ENCODE measurements at places on chromosomes 6 and 20. TPM values are rescaled to one million over a fixed set of nuclear protein-coding genes. Genes with fewer than 3 reads are reported as not detected.

DNA sequence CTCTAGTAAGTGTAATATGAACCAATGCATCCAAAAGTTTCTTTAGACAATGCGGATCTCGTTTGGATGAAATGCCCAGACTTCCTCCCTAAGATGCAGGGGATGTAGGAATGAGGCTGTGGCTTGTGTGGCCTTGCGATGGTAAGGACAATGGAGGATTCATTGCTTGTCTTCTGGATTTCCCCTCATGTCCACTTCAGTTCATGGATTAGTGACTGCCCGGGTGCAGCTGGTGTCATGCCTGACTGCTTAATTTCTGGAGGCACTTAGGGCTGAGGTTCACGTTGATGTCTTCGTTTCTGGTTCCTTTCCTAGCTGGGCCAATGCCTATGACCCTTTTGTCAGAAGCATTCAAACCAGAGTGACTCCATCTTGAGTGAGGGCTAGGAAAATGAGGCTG, 93.8 kb downstream of the SCP2D1 start:
- DNase-seq = no peak

Gene ETV7
- 2.6 TPM for total RNA-seq

DNA sequence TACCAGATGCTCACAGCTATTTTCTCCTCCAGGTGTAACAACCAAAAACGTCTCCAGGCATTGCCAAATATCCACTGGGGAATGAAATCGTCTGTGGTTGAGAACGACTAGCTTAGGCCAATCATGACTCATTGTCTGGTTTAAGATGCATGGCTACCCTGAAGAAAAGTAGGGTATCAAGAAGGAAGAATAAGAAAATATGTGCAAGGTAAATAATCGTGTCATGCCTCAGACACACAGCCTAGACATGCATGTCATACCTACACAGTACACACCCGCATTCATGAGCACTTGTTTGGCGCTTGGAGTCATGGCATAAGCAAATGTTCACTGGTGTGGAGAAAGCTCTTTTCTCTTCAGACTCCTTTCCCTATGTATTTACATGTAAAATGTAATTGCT, 745.7 kb downstream of the MAFB start:
- no peak for DNase-seq

DNA sequence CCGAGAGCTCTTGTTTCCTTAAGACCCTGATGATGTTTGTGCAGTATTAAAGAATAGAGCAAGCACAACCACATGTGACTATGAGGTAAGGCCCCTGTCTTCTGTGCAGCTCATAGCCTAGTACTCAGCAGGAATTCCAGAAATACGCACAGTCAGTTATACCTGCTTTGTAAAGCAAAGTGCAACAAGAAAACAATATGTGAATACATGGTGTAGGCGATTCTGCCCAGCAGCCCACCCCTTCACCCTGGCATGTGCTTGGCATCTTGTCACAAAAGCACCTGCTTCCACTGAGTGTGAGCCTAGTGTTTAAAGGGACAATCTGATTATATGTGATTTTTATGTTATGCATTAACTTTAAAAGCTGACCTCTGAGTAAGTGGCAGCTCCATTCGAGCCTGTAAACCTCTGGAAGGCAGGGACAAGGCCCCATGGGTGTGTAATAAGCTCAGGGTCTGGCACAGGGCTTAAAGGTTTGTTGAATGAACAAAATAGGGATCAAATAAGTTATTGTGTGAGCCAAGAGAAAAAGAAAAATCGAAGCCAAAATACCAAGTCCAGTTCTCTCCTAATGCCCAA, 148.7 kb downstream of the DOK5 start:
- no peak for DNase-seq

GRCh38 chr20:46343975-46344357, 35.7 kb upstream of the CDH22 start:
- DNase-seq = no peak

DNA sequence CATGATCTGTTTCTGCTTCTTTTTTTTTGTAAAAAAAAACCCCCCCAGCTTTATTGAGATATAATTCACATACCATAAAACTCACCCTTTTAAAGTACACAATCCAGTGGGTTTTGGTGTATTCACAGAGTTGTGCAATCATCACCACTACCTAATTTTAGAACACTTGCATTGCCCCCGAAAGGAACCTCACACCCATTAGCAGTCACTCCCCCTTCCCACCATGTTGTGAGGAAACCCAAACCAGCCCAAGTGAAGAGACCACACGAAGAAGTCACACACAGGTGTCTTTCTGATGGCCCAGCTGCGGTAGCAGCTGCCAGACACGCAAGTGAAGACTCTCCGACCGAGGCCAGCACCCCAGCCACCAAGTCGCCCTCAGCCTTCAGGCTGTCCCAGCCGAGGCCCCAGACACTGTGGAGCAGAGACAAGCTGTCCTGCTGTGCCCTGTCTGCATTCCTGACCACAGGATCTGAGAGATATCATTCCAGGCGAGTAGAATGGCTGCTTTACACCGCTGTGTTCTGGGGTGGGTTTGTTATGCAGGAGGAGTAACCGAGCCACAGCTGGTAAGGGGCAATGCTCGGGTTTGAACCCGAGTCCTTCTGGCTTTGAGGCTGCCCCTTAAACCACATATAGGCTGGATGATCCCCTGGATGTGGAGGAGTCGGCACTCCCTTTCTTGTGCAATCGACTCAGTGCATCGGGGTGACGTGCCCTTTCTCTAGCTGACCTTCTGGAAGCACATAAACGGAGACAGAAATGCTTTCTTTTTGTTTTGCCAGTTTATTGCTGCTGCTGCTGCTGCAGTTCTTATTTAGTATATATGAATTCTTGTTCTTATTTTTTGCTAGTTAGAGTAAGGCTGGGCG, 59.1 kb upstream of the PTPN1 start:
- peak; percentile 4 for DNase-seq

Gene LHFPL5
- not detected for total RNA-seq

Gene ANKRD6
- 1.8 TPM for total RNA-seq

Gene PPP1R14C
- total RNA-seq = 25.2 TPM

DNA sequence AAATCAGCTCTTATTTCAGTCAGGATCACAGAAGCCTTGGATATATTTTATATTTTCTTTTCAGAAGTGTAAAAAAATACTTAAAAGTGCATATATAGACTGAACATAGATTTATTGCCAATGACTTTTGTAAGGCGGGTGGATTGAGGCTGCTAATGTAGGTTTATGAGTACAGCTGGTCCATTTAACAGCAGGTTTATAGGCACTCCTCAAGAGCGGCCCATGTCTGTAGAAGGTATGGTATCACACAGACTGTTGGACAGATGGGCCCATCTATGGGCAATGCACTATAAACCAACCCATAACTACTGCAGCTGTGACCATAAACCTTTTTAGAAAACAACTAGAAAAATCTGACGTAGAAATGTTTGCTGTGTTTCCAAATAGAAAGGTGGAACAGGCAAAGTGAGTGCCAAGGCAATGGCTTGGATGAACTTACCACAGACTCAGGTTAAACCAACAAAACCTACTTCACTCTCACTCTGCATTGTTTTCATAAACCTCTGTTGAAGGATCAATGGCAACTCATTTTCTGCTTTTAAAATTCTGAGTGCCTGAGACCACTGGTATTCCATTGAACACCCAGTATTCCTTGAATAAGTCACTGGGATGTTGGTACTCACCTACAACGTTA, 170.6 kb upstream of the EYA4 start:
- DNase-seq = no peak

Gene SLC35F1
- 0.23 TPM for total RNA-seq

- no peak for DNase-seq
Measured at GRCh38 chr6:7784706-7785105, 58.8 kb downstream of the BMP6 start.

Gene COX4I2
- 0.63 TPM for total RNA-seq

DNA sequence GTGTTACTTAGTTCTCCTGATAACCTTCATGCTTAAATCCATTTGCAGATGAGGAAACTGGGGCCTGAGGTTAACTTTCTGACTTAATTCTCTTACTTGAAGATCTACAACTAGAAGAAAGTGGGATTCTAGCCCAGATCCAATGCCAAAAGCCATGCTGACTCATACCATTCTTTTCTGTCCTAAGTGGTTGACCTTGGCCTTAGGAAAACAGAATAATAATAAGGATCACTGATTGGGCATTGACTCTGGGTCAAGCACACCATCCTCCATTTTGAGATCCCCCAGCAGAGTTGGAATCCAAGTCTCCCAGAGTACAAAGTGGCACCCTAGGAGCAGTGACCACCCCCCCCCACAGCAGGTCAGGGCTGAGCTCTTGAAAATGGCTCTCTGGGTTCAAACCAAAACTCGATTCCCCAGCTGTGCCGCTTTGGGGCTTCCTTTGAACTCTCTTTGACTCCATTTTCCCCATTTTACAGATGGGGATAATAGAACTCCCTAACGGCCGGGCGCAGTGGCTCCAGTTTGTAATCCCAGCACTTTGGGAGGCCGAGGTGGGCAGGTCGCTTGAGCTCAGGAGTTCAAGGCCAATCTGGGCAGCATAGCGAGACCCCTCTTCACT, 12.8 kb upstream of the ZNF217 start:
- no peak for DNase-seq

- peak; percentile 30 for DNase-seq
Measured at GRCh38 chr6:137094411-137095008, 49.7 kb upstream of the IL20RA start.

DNA sequence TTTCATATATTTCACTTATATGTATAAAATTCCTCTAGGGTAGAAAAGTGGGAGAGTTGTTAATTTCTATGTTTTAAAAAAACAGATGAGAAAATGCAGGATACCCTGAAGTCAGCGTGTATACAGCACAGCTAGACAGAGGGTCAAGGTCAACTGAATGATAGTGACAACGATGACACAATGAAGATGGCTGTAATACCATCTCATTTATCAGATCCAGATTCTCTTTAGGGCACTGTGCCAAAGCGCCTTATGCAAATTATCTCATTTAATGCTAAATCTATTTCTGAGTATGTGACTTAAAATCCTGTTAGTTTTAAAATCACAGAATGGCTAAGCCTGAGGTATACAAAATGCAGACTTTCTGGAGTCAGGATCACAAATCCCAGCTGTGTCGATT, 431.4 kb upstream of the RUNX2 start:
- DNase-seq = no peak

Data from mucosa of descending colon (tissue), 3 donors.